T-helper 2 cell (primary cell): ENCODE measurements at places on chromosomes 6 and 20.

GRCh38 chr6:43402820-43403219, 24.5 kb upstream of the ABCC10 start:
- no peak for DNase-seq

GRCh38 chr6:43666196-43666920, 21.2 kb downstream of the MRPS18A start:
- no peak for DNase-seq

DNA sequence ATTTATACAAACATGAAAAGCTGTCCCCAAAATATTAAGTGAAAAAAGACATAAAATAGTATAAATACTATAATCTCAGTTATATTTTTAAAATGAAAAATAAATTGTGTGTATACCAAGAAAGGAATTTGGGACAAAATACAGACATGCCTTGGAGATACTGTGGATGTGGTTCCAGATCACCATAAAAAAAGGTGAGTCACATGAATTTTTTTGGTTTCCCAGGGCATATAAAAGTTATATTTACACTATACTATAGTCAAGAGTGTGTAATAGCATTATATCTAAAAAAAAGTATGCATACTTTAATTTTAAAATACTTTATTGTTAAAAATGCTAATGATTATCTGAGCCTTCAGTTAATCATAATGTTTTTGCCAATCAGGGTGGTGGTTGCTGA, 17.4 kb upstream of the SDHAF4 start:
- no peak for DNase-seq

- no peak for DNase-seq
Observed at GRCh38 chr6:154460306-154461071, 50.0 kb downstream of the CNKSR3 start.

GRCh38 chr6:13998356-13998755, 73.6 kb downstream of the RNF182 start:
- no peak for DNase-seq

GRCh38 chr6:168956884-168957730, 296.5 kb downstream of the THBS2 start:
- no peak for DNase-seq

DNA sequence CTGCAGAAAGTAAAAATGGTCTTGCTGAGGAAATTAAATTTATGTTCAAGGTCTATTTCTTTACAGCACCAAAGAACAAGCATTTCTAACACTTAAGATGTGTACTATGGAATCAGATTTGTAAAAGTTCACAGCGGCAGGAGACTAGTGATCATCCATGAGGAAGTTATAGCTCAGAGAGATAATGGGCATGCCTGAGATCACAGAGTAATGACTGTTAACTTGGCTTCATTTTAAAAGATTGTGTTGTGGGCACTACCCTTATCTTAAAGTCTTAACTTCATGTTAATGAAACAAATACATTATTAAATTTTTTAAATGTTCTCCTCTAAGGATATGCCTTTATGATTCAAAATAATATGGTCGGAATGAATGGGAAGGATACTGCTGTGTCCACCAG, 168.6 kb downstream of the GMPR start:
- no peak for DNase-seq

GRCh38 chr6:134472046-134472445, 154.1 kb upstream of the SGK1 start:
- DNase-seq = no peak

- DNase-seq = no peak
Observed at GRCh38 chr6:109240370-109241084, 141.7 kb downstream of the CD164 start.

DNA sequence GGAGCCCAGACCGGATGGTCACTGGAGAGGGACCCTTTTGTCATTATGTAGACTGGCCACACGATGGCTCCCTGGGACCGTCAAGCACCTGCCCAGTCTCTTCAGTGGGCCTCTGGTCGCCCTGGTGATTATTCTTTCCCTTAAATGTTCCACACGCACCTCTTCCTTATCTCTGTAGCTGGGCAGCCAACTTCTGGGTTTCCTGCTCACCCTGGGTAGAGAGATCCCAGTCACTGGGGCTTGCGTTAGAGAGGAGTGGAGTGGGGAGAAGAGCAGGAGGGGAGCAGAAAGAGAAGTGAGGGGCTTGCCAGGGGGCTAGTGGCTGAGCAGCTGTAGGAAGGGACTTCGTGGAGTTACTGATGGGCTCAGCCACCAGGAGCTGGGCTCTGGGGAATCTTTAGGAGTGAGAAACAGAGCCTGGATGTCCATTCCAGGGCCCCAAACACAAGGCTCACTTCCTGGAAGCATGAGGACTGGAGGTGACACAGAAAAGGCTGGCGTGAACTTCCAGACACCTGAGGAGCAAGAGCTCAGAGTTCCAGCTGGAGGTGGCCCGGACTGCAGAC, 150.1 kb downstream of the DHX35 start:
- no peak for DNase-seq

GRCh38 chr6:143629104-143630080, 48.4 kb upstream of the PHACTR2 start:
- DNase-seq = no peak

- peak; percentile 82 for DNase-seq
Observed at GRCh38 chr20:37007898-37008649, 56.6 kb upstream of the SAMHD1 start.

GRCh38 chr20:21693322-21693721, 12.1 kb upstream of the PAX1 start:
- no peak for DNase-seq

DNA sequence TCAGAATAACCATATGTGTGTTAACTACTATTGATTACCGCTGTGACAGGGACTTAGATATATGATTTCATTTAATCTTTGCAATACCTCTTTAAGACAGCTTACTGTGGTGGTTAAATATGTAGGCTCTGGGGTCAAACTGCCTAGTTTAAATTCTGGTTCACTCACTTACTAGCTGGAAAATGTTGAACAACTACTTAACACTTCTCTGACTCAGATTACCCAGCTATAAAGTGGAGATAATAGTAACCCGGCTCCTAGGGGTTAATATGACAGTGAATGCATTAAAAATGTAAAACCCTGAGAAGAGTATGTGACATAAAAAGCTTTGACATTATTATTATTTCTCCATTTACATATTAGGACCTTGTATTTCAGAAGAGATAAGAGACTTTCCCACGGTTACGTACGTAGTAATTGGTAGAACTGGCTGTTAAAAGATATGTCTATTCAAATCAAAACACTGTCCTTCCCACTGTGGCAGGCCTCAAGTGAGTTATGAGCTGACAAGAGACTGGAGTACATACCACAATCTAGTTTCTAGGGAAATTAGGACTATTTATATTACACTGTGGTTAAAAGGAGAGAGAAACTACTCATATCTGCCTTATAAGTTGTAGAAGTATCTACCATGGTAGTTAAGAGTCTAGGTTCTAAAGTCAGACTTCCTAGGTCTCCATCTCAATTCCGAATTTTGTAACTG, 4.4 kb upstream of the PLCB1 start:
- no peak for DNase-seq

DNA sequence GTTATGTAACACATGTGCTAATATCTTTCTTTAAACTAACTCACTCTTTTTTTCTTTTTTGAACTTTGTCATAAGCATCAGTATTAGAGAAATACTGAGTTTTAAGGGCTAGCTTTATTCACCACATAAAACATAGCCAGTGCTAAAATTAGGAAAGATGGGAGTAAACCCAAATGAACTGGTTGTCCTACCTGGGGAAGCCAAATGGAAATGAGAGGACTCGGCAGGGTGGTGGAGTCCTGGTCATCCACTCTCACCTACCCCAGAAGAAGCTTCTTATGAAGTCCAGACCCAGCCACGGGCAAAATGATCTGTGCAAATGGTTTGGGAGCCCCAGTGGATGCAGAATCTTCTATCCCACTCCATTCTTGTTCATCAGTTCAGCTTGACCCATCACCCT, 56.1 kb downstream of the MDGA1 start:
- no peak for DNase-seq

DNA sequence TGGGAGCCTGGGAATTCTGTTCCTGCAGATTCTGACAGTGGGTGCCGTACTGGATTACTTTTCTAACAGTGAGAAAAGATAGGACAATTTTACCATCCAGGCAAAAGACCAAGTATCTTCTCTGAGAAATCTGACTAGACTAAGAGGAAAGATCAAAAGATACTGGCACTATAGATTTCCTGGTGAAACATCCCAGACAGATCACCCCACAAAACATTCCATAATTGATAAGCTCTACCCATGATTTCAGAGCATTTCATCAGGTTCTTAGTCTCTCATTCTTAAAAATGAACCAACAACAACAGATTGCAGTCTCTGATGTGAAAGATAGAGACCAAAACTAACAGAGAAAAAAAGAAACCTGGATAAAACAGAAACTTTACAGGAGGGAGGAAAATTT, 13.6 kb upstream of the UBR2 start:
- no peak for DNase-seq

DNA sequence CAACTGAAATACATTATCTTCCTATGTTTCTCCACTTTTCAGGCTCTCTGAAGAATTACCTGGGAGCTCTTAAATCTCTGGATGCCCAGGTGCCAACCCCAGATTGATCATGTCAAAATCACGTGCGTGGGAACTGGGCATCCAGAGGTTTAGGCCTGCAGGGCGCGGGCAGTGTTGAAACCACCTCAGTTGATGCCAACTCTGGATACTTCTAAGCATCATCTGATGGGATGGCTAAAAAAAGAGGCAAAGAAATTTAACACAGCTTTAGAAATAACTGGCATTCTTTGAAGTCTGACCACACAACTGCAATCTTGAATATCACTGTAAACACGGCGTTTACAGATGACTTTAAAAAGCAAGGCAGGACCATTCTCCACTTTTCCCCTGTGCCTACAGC, 41.9 kb downstream of the PTGIS start:
- DNase-seq = no peak

DNA sequence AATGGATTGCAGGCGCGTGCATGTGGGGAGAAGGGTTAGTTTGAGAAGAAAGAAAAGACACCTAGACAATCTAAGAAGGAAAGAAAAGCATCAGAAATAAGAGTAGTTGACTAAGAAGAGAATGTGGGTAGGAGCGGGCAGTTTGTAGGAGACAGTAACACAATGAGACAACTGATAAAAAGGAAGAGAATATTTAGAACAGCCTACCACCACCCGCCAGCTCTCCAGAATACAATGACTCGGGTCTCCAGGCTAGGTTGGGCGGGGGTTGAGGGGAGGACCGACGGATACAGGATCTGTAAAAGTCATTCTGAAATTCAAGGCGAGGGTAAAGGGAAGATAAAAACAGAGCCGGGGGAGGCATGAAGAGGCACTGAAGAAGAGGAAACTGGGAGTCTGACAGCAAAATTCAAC, 712 bp downstream of the ABHD16A start:
- no peak for DNase-seq

DNA sequence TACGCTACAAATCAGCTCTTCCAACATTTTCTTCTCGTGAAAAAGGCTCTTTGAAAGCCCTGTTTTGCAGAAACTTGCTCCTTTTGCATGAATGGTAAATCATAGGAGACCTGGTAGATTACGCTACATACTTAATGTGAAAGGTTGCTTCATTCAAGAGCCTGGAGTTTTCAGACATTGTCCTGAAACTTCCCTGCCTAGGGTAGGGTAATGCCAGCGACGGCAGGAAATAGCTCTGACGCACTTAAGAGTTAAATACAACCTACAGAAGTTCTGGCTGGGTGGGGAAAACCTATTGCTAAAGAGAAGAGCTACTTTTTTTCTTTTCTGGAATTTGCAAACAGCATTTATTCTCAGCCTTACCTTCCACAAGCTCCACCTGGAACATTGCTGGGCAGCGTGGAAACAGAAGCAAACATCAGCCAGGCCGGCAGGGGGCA, 144.5 kb downstream of the LPA start:
- DNase-seq = no peak

GRCh38 chr20:42961771-42962170, 227.9 kb downstream of the PTPRT start:
- DNase-seq = no peak

GRCh38 chr6:169844946-169845345, 93.5 kb downstream of the ERMARD start:
- DNase-seq = no peak

GRCh38 chr6:14763139-14763538, 482.7 kb upstream of the JARID2 start:
- no peak for DNase-seq

GRCh38 chr6:24951811-24952299, 16.1 kb upstream of the RIPOR2 start:
- peak; percentile 90 for DNase-seq

DNA sequence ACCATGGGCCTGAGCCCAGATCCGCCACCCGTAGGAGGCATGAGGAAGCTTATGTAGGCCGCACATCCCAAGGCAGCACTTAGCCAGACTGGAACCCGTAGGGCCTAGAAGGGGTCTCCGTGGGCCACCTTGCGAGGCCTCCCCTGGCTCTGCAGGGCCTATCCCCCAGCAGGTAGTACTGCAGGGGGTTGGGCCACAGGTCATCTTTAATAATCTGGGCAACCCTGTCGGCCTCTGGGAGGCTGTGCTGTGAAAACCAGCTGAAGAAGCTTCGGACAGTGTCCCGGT, 18.5 kb downstream of the PLAGL2 start:
- DNase-seq = no peak

GRCh38 chr6:116287689-116288282, 8.1 kb upstream of the TSPYL1 start:
- no peak for DNase-seq

DNA sequence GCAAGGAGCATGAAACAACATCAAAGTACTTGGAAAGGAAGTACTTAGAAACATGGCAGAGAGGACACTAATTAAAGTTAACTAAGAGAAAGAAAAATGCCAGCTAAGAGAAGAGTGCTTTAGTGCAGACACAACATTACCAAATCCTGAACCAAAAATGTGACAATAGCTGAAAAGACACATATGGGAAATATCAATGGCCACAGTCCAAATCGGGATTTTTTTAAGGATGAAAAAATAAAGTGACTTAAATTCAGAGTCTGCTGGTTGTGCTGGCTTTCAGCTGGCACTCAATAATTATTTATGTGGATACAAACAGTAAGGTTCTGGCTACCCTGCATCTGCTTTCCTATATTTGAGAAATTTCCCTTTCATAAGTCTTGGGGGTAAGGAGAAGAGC, 12.6 kb upstream of the DST start:
- DNase-seq = no peak

GRCh38 chr20:47850146-47850545, 64.9 kb upstream of the SULF2 start:
- no peak for DNase-seq

DNA sequence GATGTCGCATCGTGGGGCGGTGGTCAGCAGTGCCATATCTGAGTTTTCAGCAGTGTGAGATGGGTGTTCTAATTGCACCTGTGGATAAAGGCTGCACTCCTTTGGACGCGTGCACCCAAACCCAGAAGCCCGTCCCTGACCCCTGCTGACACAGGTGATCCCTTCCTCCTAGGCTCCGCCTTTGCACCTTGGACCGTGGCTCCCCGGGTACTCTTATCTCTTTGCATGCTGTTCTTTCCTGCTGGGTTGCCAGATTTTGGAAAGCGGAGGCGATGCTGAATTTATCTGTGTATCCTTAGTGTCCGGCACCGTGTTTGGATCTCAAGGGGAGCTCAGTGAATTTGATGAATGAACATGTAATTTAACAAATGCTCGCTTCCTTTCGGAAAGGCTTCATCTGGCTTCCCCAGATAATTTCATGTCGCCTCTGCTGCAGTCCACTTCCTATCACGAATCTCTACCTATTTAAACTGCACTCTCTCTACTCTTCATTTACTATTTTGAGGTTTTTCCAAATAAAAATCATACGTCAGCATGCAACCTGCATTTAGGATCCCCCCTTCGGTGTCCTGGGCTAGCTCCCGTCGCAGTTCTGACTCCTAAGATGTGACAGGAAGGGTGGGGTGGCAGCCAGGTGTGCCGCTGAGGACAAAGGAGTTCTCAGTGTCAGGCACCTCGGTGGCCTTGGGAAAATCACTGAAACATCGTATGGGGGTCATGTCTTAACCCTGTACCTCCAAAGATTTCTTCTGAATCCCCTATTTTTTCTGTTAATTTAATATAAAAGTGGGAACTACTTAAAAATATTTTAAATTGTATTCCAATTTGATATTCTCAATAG, 753 bp upstream of the PERP start:
- DNase-seq = no peak
